ENCODE measurements at places on chromosomes 1 and 21. TPM values are rescaled to one million over a fixed set of nuclear protein-coding genes. Genes with fewer than 3 reads are reported as not detected.

- no peak for DNase-seq
Measured at GRCh38 chr1:12407962-12408454, 178.2 kb downstream of the VPS13D start.

DNA sequence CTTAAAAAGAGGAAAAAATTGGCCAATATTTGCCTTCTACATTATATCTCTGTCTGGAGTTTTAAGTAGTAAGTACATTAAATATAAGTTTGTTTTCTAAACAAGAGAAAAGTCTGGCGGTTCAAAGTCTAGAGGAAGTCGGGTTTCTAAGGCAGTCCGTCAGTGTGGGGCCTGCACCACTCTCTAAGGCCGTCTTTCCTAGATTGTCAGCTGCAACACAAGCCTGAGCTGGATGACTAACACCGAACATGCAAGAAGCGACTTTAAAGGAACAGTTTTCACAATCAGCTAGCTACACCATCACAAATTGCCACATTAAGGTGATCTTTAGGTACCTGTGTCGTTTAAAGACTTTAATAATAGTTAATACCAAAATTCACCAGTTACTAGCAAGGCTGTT lies 19.6 kb downstream of the CCSAP start:
- no peak for DNase-seq

GRCh38 chr21:35428937-35429336 lies 379.8 kb upstream of the RUNX1 start:
- no peak for DNase-seq

DNA sequence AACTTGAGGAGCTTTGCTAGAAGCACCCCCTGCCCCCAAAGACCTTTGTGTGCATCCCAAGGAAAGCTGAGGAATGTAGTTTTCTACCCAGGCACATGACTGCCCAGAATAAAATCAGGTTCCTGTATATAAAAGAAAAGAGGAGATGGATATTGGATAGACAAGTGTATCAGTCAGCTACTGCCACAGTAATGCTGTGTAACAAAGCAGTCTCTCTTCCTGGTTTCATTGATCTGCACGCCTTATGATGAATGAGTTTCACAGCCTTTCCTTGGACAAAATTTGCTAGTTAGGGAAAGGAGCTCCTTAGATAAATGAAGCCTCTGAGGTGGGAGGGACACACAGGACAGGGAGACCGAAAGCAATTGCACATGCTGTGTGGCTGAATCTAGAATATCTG lies 108.9 kb downstream of the TAS1R2 start:
- DNase-seq = no peak

GRCh38 chr1:1833916-1834325 lies 55.7 kb upstream of the NADK start:
- DNase-seq = peak; percentile 83

GRCh38 chr1:245493029-245493428 lies 338.2 kb downstream of the KIF26B start:
- no peak for DNase-seq

- peak; percentile 92 for DNase-seq
Measured at GRCh38 chr1:202625416-202626360, 84.6 kb downstream of the SYT2 start.

- DNase-seq = no peak
Measured at GRCh38 chr1:118073648-118074435, 111.2 kb downstream of the SPAG17 start.

DNA sequence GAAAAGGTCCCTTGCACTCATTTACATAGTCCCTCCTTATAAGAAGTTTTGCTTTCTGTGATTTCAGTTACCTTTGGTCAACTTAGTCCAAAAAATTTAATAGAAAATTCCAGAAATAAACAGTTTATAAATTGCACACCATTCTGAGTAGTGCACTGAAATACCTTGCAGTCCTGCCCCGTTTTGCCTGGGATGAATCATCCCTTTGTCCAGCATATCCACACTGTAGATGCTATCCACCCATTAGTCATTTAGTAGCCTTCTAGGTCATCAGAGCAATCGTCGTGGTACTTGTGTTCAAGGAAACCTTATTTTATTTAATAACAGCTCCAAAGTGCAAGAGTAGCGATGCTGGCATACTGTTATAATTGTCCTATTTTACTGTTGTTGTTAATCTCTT lies 38.0 kb downstream of the SPRTN start:
- DNase-seq = no peak

GRCh38 chr1:223802602-223803001 lies 43.1 kb downstream of the TP53BP2 start:
- DNase-seq = no peak

DNA sequence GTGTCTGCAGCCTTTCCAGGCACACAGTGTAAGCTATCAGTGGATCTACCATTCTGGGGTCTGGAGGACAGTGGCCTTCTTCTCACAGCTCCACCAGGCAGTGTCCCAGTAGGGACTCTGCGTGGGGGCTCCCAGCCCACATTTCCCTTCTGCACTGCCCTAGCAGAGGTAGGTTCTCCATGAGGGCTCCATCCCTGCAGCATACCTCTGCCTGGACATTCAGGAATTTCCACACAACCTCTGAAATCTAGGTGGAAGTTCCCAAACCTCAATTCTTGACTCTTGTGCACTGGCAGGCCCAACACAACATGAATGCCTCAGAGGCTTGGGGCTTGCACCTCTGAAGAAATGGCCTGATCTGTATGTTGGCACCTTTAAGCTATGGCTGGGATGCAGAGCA lies 6.8 kb downstream of the CRYZ start:
- DNase-seq = no peak

GRCh38 chr1:14815175-14815877 lies 216.8 kb downstream of the KAZN start:
- peak; percentile 77 for DNase-seq

DNA sequence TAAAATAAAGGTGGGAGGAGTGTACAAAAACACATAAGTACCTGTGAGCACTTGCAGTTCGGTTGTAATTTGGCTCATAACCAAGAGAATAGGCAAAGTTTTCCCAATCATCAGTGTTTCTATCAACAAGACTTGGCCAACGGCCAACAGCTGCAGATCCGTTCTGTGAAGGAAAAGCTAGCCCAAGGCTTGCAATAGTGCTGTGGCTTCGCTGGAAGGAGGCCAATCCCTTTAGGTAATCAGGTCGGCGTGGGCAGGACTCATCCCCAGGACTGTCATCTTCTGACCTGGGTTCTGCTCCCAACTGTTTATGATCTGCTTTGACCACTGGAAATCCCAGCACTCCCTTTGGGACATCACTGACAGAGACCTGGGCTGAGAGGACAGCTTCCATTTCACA lies 107.8 kb downstream of the LYST start:
- DNase-seq = no peak

The LCE3D gene
- not detected for polyA plus RNA-seq

The PTPRU gene
- polyA plus RNA-seq = 1.00 TPM

The TRIM67 gene
- polyA plus RNA-seq = under 0.01 TPM

The C8B gene
- polyA plus RNA-seq = not detected

The ABL2 gene
- 1.5 TPM for polyA plus RNA-seq

The GABRD gene
- 1.1 TPM for polyA plus RNA-seq

The RUNX3 gene
- 18.2 TPM for polyA plus RNA-seq

Measured in spleen (tissue), 13 donors.